Stimulated activated CD4-positive, alpha-beta T cell treated with anti-CD3 and anti-CD28 coated beads, TNF-alpha, amount 100 ng/mL, for 4 hours (primary cell): ENCODE measurements at places on chromosomes 16 and 17.

- DNase-seq: no peak
These were observed 94.5 kb downstream of the METRNL start for GRCh38 chr17:83173914-83174361.

DNA sequence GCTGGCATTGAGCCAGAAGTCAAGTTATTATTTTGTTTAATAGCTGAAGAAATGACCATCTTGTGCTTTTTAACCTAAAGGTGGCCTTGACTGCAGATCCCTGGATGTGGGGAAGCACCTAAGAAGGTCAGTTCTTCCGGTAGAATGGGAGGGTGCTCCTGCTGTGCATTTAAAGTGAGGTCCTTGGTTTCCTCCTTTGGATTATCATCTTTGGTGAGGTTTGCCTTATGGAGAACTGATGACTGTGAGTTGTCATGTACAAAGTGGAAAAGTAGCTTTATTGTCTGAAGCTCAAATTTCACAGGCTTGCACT is 66.5 kb downstream of the PCTP start:
- no peak for DNase-seq

DNA sequence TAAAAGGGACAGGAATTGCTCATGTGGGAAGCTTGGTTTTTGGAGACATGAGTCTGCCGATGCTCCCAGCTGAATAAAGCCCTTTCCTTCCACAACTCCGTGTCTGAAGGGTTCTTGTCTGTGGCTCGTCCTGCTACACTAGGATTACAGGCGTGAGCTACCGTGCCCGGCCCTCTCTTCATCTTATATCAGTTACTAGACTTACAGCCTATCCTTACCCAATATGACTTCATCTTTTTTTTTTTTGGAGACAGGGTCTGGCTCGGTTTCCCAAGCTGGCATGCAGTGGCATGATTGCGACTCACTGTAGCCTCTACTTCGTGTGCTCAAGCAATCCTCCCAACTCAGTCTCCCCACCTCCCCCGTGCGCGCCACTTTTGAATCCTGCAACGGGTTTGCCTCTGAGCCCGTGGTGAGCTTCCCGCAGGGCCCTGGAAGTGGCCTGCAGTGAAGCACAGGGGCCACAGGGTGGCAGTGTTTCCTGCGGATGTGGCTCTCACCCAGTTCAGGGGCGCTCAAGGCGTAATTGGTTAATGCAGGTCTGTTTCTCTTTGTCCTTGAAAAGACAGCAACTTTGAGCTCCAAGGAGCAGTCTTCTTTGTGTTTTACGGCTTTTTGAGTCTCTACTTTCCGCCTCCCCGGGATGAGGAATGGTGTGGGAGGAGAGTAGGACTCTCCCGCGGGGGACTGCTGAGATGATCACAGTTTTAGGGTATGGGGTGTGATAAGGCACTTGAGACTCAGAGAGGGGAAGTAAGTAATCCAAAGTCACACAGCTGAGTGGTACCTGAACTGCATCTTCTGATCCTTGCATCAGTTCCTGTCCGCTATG is 22.7 kb upstream of the GPRC5B start:
- no peak for DNase-seq

GRCh38 chr16:57979006-57979585 is 8.2 kb upstream of the CNGB1 start:
- DNase-seq: no peak

DNA sequence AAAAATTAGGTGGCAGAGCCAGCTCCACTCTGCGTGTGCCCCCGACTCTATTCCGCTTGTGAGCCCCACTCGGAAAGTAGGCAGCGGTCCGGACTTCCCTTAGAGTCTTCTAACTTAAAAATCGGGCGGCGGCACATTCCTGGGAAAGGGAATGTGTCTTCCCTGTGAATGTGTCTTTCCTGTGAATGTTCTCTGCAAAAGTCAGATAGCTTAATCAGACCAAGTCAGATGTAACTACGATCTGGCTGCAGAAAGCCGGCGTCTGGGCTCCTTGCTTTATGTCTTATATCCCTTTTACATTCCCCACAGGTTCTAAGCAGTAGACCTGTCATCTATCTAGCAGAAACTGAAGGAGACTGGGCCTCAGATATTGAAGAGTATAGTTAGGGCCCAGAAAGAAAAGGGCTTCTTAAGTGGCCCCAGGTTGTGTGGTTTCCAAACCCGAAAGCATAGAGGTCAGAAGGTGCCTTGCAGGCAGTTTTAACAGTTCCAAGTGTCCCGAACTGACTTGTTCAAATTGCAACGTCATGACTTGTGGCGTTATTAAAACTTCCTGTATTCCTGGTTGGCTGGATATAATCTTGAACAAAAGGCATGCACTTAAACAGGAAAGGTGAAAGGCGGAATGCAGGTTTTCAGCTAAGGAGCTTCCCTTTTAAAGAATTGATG is 601 bp downstream of the PHKB start:
- no peak for DNase-seq

DNA sequence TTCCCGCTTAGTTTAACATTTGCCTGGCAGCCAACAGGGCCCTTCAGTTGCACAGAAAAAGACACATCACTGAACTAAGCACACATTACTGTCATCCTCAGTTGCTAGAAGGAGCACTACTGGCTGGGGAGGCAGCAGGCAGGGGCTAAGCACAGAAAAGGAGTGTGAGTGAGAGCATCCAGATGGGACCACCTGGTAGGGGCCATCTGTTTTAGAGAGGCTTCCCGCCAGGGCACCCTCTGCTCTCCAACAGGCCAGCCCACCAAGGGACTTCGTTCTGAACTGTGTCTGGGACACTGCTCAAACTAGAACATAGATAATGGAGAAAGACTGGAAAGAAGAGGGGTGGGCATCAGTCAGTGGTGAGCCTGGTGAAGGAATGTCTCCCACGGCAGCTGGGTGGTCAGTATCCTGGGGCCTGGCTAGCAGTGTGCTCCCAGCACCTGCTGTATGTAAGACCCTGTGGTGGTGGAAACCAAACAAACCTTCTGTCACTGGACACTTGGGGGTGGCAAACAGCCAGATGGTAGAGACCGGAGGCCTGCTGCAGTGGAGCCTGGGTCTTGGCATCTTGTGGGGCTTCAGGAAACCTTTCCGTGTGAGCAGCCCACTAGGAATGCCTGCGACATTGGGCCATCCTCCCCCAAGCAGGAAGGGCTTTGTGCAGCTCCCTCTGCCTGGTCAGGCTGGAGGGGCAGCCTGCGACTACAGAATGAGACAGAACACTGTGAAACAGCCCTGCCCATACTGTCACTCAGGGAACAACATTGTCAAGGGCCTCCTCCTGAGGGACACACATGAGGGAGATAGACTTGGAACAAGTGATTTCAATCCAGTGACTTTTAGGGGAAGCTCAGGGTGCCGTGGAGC is 12.8 kb upstream of the RANGRF start:
- no peak for DNase-seq

GRCh38 chr16:10976634-10977033 is 32.3 kb downstream of the CLEC16A start:
- no peak for DNase-seq

DNA sequence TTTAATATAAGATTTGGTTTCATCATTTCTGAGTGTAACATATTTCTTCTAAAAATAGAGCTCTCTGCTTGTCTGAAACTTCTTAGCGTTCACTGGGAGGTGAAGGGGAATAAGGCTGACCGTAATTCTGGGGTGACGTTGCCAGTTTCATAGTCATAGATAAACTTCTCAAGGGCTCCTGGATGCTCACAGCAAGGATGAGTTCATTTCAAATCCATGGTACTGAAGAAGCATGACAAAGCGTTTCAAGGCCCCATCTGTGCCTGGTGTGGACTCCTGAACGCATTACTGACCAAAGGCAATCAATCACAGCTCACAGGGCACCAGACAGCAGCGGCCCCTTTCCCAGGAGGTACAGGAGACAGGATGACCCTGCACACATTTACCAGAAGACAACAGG is 12.0 kb upstream of the EVPL start:
- DNase-seq: no peak

DNA sequence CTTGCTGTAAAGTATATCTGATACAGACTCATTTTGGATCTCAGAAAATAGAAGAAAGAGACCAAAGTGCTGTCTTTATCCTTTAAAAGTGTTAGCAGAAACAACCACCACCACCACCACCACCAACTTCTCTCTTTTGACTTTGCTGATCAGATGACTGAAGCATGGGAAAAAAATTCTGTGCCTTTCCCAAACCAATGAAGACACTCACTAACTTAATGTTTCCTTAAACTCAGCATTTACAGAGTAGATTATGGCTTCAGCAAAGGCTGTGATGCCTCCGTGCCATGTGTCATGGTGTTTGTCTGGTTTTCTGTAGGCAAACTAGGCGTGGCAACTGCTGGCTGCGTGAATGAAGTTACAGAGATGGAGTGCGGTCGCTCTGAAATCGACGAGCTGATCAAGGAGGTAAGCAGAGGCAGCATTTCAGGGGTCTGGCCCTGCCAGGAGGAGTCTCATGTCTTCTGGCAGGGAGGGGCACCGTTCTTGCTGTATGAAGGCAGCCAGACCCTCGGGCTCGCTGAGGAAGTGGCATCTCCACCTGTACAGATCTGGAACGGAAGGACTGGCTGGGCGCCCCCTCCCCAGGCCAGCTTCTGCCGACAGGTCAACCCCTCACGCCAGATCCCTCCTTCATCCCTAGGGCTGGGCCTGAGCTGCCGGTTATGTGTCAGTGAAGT is 12.4 kb downstream of the IRF8 start:
- DNase-seq: no peak

DNA sequence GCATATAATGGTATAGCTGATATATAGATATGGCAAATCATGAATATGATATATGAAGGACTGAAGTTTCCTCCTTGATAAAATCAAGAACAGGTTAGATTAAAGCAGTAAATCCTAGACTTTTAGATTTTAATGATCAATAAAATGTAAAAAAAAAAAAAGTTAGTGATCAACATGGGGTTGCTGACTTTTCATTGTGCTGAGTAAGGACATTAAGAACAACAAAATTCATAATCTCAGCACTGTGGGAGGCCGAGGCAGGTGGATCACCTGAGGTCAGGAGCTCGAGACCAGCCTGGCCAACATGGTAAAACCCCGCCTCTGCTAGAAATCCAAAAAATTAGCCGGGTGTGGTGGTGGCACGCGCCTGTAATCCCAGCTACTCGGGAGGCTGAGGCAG is 10.4 kb upstream of the CHD3 start:
- DNase-seq: no peak

DNA sequence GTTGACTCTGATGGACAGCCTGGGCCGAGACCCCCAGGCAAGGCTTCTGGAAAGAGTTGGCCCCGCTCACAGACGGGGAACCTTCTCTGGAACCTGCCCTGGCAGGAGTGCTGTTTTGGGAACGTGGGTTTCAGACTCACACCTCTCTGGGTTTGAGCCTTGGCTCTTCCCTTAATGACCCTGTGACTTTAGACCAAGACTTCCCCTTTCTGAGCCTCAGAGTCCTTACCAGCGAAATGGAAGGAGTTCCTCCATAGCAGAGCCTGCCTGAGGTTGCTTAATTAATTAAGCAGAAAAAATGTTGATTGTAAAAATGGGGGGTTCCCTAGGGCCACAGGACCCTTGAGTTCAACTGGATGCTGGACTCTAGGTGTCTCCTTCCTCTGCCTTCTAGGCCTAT is 408.2 kb downstream of the SEC14L1 start:
- DNase-seq: no peak

GRCh38 chr17:73534209-73534909 is 109.9 kb downstream of the SDK2 start:
- DNase-seq: no peak

GRCh38 chr16:57985204-57986181 is 14.6 kb upstream of the CNGB1 start:
- no peak for DNase-seq

- DNase-seq: no peak
These were observed 27.1 kb downstream of the MEOX1 start for GRCh38 chr17:43634591-43635125.

- no peak for DNase-seq
These were observed 158.3 kb upstream of the WSCD1 start for GRCh38 chr17:5911919-5912318.

DNA sequence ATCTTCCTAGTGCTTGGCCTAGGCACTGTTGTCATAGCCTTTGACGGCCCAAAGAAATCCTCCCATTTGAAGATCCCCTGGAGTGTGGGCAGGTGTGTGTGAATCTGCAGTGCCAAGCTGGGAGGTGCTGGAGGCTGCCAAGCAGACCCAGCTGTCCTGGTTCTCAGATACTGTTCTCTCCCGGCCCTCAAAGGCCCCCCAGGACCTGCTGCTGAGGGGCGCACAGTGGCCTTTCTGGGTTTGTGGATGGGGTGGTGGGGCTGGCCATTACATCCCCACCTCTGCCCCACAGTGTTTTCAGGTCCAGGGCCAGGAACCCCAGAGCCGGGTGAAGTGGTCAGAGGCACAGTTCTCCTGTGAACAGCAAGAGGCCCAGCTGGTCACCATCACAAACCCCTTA is 60.5 kb downstream of the MRC2 start:
- DNase-seq: no peak

- DNase-seq: no peak
These were observed 10.5 kb downstream of the PDILT start for GRCh38 chr16:20393801-20394577.

DNA sequence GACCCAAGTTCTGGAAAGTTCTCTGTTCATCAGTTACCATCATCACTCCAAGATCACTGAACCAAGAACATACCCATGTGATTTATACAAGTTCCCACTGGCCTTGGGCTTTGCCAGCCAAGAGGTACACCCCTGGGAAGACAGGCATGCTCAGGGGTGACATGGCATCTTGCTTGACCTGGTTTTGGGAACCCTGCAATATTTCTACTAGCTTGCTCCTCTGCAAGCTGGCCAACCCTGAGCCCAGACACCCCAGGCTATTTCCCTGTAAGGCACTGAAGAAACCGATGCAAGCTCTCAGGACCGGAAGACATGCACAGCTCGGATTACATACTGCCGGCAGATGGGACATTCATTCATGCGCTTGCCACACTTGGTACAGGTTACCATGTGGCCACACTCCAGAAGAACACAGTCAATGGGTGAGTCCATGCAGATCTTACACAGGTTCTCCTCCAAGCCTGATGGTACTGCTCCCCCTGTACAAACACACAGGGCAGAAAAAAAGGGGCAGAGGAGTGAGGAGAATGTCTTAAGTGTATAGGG is 31.4 kb downstream of the LIG3 start:
- DNase-seq: no peak

DNA sequence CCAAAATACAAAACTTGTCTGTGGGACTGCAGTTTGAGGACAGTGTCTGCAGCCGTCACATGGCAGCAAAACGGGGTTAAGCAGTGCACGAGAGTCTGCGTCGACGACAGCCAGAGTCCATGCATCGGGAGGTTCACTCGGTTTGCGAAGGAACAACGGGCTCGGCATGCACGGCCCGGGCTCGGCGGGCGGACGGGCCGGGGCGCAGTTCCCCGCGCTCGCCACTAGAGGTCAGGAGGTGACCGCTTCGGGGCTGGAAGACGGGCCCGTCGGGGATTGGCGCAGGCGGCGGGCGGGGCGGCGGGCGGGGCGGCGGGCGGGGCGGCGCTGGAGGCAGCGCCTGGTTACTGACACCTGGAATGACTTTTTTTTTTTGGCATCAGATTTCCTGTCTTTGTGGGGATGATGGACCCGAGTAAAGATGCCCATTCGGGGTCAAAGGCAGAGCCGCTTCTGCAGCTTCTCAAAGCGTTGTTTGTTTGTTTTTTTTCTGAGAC is 6.5 kb downstream of the SCGB1C2 start:
- peak; percentile 80 for DNase-seq
